Uterus (tissue), 4 donors: ENCODE measurements at places on chromosomes 3 and 15. TPM values are rescaled to one million over a fixed set of nuclear protein-coding genes. Genes with fewer than 3 reads are reported as not detected.

The KBTBD12 gene
- not detected for total RNA-seq

The AHSG gene
- total RNA-seq, result not detected

The CHST2 gene
- 4.9 TPM for total RNA-seq

The SLCO3A1 gene
- 26.1 TPM for total RNA-seq

The CCR8 gene
- not detected for total RNA-seq

The SMARCC1 gene
- total RNA-seq, result 59.0 TPM

The ACAN gene
- total RNA-seq, result not detected

The ERICH6 gene
- total RNA-seq, result not detected

The ECE2 gene
- not detected for total RNA-seq

The NEDD4 gene
- 29.7 TPM for total RNA-seq

The HDDC3 gene
- total RNA-seq, result 2.3 TPM

The ZIC4 gene
- not detected for total RNA-seq

The IL16 gene
- total RNA-seq, result 26.2 TPM

The SQOR gene
- 11.7 TPM for total RNA-seq

The UBL7 gene
- 35.6 TPM for total RNA-seq

- peak; percentile 47 for DNase-seq
- H3K4me3 ChIP-seq, result no peak overlapping the region
- no peak overlapping the region for H3K27ac ChIP-seq
- H3K27me3 ChIP-seq, result no peaks in the 10 kb centered on the region
- H3K36me3 ChIP-seq, result no peaks in the 10 kb centered on the region
These were observed 32.6 kb upstream of the THUMPD3 start for GRCh38 chr3:9330166-9330703.

DNA sequence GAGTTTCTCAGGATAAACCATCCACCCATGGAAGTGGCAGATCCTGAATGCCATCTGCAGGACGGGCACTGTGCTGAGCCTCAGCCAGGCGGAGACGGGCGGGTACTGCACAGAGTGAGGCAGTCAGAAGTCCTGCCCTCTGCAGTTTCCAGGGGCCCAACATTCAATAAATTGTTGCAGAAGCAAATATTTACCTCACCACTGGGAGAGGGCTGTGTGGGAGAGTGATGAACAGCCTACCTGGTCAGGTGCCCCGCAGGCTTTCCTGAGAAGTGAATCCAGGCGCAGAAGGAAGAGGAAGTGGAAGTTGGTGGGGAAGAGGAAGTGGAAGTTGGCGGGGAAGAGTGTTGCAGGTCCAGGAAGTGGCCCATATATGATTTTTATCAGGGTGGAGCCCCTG lies 100.8 kb downstream of the SLCO3A1 start:
- no peaks in the 10 kb centered on the region for H3K4me1 ChIP-seq
- DNase-seq, result no peak
- no peak overlapping the region for H3K27ac ChIP-seq

DNA sequence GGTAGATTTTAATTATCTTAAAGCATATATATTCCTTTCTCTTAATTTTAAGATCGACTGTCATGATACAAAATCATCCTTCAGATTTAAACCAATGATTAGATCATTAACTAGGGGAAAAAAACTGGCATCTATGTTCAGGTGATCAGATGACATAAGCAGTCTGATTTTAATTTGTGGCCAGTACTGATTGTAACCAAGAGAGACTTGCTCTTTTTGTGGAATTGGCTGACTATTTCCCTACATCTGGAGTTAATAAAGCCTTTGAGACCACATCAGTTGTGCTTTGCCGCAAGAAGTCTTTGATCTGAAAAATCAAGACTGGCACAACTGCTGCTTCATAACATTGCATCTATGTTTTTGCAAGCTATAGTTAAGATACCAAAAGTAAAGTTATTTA lies 148.4 kb upstream of the CGNL1 start:
- no peak for DNase-seq
- no peak overlapping the region for H3K27ac ChIP-seq
- no peaks in the 10 kb centered on the region for H3K36me3 ChIP-seq
- H3K4me3 ChIP-seq, result no peak overlapping the region
- no peaks in the 10 kb centered on the region for H3K4me1 ChIP-seq
- no peaks in the 10 kb centered on the region for H3K27me3 ChIP-seq

- H3K4me3 ChIP-seq, result no peak overlapping the region
- H3K27me3 ChIP-seq, result no peaks in the 10 kb centered on the region
- peaks cover 4% of the 10 kb centered on the region for H3K4me1 ChIP-seq
- no peak overlapping the region for H3K27ac ChIP-seq
- no peaks in the 10 kb centered on the region for H3K36me3 ChIP-seq
These were observed 23.2 kb upstream of the VPS8 start for GRCh38 chr3:184788751-184789150.

- no peak overlapping the region for H3K27ac ChIP-seq
- H3K36me3 ChIP-seq, result no peaks in the 10 kb centered on the region
- H3K4me1 ChIP-seq, result no peaks in the 10 kb centered on the region
These were observed 79.6 kb downstream of the ARPP21 start for GRCh38 chr3:35718921-35719320.

DNA sequence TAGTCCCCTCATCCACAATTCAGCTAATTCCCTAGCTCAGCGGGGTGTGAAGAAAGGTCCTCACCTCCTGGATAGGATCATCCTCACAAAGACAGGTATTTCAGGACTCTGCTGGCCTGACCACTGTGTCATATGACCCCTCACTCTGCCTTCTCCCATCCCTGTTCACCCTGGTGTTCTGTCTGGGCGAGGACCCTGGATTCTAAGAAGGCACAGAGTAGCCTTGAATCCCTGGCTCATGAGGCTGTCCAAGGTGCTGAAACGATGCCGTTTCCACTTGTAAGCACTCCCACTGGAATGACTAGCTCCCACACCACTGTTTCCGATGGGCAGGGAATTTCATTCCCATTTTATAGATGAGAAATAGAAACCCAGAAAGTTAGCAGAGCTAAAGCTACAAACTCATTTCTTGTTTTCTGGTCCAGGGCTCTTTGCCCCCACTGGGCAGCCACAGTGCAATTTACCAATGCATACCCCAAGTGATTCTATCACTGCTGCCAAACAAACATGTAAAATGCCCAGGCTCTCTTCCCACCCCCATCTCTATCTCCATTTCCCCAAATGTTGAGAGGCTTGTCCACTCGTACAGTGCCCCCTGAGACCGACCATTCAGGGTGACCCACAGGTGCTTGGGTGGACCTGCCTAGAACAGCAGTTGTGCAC lies 83.2 kb downstream of the RAB11A start:
- no peak overlapping the region for H3K27ac ChIP-seq
- no peak overlapping the region for H3K4me3 ChIP-seq
- H3K4me1 ChIP-seq, result no peaks in the 10 kb centered on the region
- H3K27me3 ChIP-seq, result no peaks in the 10 kb centered on the region

GRCh38 chr15:96535148-96535547 lies 204.6 kb downstream of the NR2F2 start:
- peaks cover 5% of the 10 kb centered on the region for H3K27me3 ChIP-seq
- no peak for DNase-seq
- no peaks in the 10 kb centered on the region for H3K36me3 ChIP-seq
- no peak overlapping the region for H3K27ac ChIP-seq
- no peaks in the 10 kb centered on the region for H3K4me1 ChIP-seq

DNA sequence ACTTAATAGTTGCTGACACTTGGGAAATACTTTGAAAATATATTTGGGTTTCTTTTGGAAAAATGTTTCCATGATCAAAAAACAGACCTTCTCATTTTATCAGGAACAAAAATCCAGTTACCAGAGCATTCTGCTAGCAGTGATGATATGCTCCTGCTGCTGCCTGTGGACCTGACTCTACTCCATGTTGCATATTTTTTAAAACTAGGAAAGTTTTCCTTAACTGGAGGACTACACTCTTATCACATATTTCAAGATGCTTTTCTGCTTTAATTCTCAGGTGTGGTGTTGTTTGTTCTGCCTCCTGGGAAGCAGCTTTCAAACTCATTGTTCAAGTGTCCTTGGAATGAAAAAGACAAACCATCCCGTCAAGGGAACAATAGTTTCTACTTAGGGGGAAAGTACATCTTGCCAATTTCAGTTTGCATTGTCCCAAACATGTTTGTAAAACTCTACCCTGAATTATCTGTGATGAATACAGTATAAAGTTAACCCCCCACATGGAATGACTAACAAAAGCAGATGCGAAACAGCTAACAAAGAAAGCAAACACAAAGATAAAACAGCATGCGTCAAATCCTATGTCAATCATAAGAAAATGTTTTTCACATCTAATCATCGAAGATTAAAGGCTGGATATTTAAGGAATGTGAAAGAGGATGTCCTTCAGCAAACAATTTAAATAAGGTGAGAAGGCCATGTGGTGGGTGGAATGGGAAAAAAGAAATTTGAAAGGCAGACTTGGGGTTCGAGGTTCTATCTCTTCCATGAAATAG lies 40.1 kb upstream of the PSMD6 start:
- H3K27ac ChIP-seq, result no peak overlapping the region
- no peak overlapping the region for H3K4me3 ChIP-seq
- H3K36me3 ChIP-seq, result no peaks in the 10 kb centered on the region
- DNase-seq, result no peak
- no peaks in the 10 kb centered on the region for H3K4me1 ChIP-seq
- H3K27me3 ChIP-seq, result no peaks in the 10 kb centered on the region

DNA sequence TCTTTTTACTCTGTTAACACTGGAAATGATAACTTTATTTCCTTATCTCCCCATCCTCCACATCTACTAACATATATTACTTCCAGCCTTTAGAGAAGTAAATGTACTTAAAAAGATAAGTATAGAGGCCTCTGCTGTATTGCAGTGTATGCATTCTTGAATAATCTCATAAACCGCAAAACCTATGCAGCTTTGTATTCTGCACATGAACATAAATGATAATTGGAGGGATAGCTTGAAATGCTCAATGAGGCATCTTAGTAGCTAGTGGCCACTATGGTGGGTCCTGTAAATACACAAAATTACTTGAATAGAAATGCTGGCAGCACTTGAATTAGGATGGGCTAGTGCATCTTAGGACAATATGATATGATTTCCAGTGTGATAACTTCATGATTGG lies 77.0 kb downstream of the LYSMD4 start:
- no peaks in the 10 kb centered on the region for H3K27me3 ChIP-seq
- no peaks in the 10 kb centered on the region for H3K4me1 ChIP-seq
- DNase-seq, result no peak
- no peak overlapping the region for H3K27ac ChIP-seq

- H3K36me3 ChIP-seq, result no peaks in the 10 kb centered on the region
- H3K4me1 ChIP-seq, result no peaks in the 10 kb centered on the region
- H3K27ac ChIP-seq, result no peak overlapping the region
- H3K27me3 ChIP-seq, result no peaks in the 10 kb centered on the region
- H3K4me3 ChIP-seq, result no peak overlapping the region
These were observed 59.7 kb upstream of the CCDC50 start for GRCh38 chr3:191269289-191270085.

GRCh38 chr3:135197246-135197645 lies 402.2 kb downstream of the EPHB1 start:
- H3K27ac ChIP-seq, result no peak overlapping the region
- no peak for DNase-seq
- no peaks in the 10 kb centered on the region for H3K4me1 ChIP-seq
- no peak overlapping the region for H3K4me3 ChIP-seq
- no peaks in the 10 kb centered on the region for H3K36me3 ChIP-seq
- H3K27me3 ChIP-seq, result no peaks in the 10 kb centered on the region

- no peaks in the 10 kb centered on the region for H3K36me3 ChIP-seq
- no peaks in the 10 kb centered on the region for H3K27me3 ChIP-seq
- peak overlapping the region; percentile 87 for H3K4me3 ChIP-seq
- H3K27ac ChIP-seq, result peak overlapping the region; percentile 98
These were observed 1.1 kb downstream of the ZBTB47 start for GRCh38 chr3:42654331-42655201.

DNA sequence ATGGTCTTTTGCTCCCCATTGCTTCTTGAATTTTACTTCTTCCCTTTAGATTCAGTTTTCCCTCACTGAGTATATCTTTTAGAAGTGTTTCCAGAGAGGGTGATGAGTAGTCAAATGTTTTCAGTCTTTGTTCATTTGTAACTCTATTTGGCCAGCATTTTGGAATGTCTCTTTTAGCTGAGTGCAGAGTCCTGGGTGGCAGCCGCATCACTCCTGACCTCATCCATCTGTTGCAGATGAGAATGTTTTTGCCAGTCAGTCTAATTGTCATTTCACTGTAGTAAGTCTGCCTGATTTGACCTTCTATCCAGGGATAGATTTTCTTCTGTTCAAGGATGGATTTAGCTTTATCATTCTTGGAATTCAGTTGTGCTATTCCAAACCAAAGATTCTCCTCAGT lies 7.3 kb downstream of the SRPRB start:
- DNase-seq, result no peak
- H3K27ac ChIP-seq, result no peak overlapping the region
- no peaks in the 10 kb centered on the region for H3K36me3 ChIP-seq

- H3K36me3 ChIP-seq, result no peaks in the 10 kb centered on the region
- H3K27ac ChIP-seq, result peak overlapping the region; percentile 82
- H3K27me3 ChIP-seq, result no peaks in the 10 kb centered on the region
- H3K4me1 ChIP-seq, result peaks cover 15% of the 10 kb centered on the region
- DNase-seq, result no peak
These were observed 20.7 kb downstream of the TBC1D2B start for GRCh38 chr15:78056714-78057269.

DNA sequence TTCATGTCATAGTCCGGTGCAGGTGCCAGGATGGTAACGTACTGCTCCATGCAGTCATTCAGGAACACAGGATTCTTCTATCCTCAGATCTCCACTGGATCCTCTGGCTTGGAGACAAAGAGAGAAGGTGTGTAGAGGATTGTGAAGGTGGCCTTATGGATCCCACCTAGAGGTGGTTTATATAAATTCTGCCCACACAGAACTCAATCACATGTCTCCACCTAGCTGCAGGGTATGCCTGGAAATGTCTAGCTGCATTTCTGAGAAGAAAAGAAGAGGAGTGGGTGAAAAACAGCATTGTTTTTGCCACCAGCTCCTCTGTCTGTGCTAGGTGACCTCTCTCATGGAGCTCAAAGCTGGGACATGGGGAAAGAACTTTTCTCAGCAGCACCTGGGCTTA lies 478.7 kb downstream of the PDCD6IP start:
- no peaks in the 10 kb centered on the region for H3K36me3 ChIP-seq
- H3K27ac ChIP-seq, result no peak overlapping the region
- H3K4me3 ChIP-seq, result no peak overlapping the region
- no peaks in the 10 kb centered on the region for H3K27me3 ChIP-seq
- no peak for DNase-seq

- no peaks in the 10 kb centered on the region for H3K4me1 ChIP-seq
- no peak for DNase-seq
- H3K4me3 ChIP-seq, result no peak overlapping the region
These were observed 15.7 kb downstream of the GAP43 start for GRCh38 chr3:115638991-115639390.

DNA sequence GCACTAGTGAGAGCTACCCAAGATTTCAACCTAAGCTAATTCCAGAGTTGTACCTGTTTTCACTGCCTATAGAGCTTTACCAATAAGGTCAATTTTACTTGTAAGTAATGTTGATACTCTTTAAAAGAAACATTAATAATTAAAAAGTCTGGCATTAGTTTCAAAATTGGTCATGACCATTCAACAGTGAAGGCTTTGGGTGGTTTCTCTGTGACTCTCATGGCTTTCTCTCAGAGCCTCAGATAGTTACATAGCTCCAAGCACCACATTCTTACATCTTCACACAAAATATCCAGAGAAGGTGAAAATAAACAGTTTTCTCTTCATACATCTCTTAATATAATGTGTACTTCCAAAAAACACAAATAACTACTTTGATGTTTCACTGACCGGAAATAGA lies 61.5 kb upstream of the TCF12 start:
- H3K36me3 ChIP-seq, result no peaks in the 10 kb centered on the region
- DNase-seq, result no peak
- no peaks in the 10 kb centered on the region for H3K27me3 ChIP-seq
- H3K27ac ChIP-seq, result no peak overlapping the region
- no peak overlapping the region for H3K4me3 ChIP-seq
